Effector CD4-positive, alpha-beta T cell (primary cell): ENCODE measurements at places on chromosomes 13 and 19.
A peak's percentile ranks its signal among the peaks of the same experiment; 100 is the strongest.

GRCh38 chr19:18420930-18421329 lies 1.7 kb downstream of the SSBP4 start:
- no peak for DNase-seq

DNA sequence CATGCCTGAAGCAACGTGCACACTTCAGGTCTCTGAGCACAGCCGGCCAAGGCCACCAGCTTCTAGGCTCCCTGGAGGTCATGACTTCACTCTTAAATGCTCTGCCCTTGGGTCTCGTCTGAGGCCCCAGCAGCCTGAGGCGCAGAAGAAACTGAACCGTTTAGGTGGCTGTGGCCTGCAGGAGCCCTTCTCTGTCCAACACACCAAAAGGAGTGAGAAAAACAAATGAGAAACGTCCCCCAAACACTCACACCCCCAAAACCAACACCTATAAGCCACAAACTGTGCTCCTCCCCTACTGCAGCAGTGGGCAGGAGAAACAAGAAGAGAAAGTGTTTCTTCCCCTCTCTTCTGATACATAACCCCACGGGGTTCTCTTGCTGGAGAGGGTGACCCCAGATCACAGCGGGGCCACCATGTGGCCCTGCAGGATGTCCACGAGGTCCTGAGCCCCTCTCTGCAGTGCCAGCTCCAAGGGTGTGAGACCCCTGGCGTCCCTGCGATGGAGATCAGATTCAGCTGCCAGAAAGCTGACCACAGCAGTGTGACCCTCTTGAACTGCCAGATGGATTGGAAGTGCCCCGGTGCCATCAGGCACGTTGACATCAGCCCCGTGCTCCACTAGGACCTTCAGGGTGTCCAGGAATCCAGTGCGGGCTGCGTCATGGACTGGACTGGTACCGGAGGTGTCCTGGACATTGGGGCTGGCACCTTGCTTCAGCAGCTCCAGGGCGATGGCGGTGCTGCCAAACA lies 1.0 kb upstream of the KRI1 start:
- DNase-seq: peak; percentile 34

- no peak for DNase-seq
Observed at GRCh38 chr19:4744451-4745174, 21.0 kb upstream of the DPP9 start.

GRCh38 chr19:49481020-49481683 lies 6.3 kb upstream of the RPL13A start:
- DNase-seq: no peak

DNA sequence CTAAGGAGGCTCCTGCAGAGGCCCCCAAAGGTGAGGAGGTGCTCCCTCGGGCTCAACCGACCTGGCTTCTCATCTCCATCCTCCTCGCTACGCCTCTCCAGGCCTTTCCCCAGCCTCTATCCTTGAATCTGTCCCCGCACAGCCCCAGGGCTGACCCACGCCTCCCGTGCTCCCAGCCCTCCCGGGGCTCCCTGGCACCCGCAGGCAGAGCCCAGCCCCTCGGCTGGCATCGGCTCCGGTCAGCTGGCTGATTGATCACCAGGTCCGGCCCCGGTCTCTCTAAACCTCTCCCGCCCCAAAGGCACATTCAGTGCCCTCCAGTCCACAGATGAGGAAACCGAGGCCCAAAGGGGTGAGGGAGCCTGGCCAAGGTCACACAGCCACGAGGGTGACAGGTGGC lies 2.5 kb downstream of the MYBPC2 start:
- no peak for DNase-seq
